Right renal cortex interstitium (tissue), 3 donors: ENCODE measurements at places on chromosomes 1 and 21. TPM values are rescaled to one million over a fixed set of nuclear protein-coding genes. Genes with fewer than 3 reads are reported as not detected.

- DNase-seq: no peak
These were observed 169.8 kb downstream of the ADGRL4 start for GRCh38 chr1:78836726-78837125.

DNA sequence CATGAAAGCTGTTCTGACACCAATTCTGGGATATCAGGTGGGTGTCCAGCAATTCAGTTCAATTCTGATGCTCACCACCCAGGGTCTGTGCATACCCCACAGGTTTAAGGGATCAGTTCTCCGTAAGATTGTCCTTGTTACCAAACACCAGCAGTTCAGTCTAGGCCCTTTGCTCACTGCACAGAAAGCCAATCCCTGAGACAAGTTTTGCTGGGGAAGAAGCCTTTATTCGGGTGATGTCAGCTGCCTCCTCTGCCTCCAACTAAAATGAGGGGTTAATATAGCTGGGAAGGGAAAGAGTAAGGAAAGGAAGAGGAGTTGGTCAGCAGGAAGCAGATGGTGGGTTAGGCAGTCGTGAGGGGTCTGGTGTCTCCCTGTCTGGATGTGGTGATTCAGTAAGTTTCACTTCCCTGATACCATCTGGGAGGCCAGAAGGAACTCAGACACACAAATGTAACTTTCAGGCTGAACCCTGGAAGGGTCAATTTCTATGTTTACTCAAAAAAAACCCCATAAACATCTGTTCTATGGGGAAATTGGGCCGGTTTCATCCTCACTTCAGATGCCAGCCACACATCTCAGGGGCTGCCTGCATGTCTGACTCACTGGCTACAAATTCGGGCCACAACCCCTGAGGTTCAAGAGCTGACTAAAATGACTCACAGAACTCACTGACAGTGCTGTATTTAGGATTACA, 83.3 kb upstream of the PGBD5 start:
- no peak for DNase-seq

DNA sequence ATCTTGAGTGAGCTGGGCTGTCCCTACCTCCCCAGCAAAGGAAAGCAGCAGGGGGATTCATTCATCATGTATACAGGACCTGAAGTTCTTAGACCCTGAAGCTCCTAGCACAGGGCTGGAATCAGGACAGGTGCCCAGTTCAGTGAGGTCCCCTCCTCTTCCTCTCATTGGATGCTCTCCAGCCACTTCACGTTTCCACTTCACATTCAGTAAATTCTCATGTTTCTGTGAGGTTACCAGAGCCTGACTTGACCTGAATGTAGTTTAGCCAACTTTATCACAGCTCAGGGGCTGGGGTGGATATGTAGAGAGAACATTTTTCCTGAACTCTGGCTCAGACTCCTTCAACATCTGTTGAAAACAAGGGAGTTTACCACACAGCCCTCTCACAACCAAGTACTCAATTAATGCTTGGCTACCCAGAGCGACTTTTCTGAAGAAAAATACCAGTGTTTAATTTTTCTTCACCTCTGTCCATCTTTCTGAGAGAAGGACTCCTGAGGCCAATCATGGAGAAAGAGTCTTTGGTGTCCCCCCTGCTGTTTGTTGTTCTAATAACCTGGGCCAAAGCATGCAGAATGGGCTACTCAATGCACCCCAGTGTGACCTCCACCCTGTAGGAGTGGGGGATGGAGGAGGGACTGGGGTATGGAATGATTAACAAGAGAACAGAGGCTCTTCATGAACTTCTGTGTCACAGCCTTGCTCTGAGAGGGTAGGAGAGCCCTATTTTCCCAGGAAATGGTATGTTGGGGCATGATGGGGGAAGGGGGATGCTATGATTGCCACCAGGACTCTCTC, 108.3 kb upstream of the FGGY start:
- no peak for DNase-seq

DNA sequence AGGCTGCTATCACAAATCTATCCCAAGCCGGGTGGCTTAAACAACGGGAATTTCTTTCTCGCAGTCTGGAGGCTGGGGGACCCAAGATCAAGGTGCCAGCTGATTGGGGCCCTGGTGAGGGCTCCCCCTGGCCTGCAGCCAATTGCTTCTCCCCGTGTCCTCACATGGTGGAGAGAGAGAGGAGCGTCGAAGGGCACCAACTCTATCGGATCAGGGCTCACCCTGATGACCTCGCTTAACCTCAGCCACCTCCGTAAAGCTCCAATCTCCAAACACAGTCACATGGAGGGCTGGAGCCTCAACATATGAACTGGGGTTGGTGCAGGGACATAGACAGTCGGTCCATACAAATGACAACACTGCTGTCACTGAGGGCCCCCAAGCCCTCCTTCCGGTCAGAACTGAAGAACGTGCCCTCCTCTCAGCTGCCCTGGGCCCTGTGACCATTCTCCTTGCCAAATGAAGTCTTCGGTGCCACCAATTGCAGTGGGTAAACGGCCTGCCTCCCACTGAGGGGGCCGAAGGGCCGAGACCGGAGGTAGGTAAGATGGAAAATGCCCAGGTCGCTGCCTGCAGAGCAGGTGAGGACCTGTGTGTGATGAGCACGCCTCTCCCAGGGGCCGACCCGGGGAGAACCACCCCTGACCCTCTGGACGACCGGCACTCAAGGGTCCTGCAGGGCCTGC, 211.0 kb downstream of the TOMM20 start:
- DNase-seq: no peak

- no peak for DNase-seq
These were observed 14.6 kb downstream of the STRIP1 start for GRCh38 chr1:110048923-110049601.

GRCh38 chr21:36990508-36991205, 15.8 kb upstream of the RIPPLY3 start:
- DNase-seq: no peak

DNA sequence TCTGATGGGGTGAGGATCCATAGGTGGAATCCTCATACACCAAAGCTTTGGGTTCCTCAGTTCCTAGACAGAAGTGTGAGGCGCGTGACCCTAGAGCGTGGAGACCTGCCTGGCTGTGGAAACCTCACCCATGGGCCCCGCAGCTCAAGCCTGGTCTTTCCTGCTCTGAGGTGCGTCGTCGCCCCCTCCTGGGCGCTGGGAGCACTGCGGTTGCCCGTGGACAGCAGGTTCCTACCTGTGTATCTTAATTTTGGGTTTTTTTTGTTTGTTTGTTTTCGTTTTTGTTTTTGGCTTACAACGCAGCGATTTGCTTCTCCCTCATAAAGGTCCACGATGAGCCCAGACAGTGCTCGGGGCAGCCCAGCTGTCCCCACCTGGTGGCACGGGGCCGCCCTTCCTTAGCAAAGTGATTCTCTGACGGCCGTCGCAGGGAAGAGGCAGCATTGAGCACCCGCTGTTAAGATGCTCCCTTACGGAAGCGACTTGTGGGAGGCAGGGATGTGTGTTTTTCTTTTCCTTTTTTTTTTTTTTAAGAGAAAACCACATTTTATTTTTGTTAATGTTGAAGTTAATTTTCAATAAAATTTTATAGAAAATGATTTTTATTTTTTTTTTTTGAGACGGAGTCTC, 36.5 kb upstream of the TRAPPC10 start:
- DNase-seq: no peak

DNA sequence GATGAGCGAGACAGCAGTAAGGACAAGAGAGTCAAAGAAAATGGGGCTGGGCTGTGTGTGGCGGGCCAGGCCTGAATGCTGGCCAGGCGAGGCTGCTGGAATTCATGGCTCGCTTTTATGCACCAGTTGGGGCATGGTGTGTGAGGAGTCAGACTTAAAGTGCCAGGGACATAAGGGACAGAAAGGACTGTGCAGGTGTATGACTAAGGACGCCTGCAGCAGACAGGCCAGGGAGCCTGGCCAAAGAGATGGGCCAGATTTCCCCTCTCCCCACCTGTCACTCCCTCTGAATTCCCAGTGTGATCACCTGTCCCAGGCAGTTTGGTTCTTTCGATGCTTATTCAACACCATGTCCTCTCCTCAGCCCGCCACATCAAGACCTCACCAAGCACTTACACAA, 16.9 kb upstream of the SMIM12 start:
- DNase-seq: no peak

GRCh38 chr1:220269036-220269435, 3.2 kb downstream of the RAB3GAP2 start:
- DNase-seq: no peak

DNA sequence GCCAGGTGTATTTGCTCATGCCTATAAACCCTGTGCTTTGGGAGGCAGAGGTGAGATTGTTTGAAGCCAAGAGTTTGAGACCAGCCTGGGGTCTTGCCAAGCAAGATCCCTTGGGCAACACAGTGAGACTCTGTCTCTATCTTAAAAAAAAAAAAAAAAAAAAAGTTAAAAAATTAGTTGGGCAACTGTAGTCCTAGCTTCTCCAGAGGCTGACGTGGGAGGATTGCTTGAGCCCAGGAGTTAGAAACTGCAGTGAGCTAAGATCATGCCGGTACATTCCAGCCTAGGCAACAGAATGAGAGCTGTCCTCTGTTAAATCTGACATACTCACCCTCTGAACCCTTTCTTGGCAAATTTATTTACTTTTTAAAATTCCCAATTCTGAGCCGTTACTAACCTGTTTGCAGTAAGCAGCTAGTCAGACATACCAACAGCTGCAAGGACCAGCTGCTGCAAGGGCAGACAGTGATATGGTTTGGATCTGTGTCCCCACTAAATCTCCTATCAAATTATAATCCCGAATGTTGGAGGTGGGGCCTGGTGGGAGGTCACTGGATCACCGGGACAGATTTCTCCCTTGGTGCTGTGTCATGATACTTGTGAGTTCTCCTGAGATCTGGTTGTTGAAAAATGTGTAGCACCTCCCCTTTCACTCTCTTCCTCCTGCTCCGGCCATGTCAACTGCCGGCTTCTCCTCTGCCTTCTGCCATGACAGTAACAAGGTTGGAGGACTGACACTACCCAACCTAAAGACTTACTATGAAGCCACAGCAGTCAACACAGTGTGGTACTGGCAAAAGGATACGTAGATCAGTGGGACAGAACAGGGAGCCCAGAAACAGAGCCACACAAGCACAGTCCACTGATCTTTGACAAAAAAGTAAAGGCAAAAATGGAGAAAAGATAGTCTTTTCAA, 10.6 kb downstream of the PARP1 start:
- DNase-seq: no peak

- no peak for DNase-seq
These were observed 47.1 kb upstream of the ZYG11A start for GRCh38 chr1:52795464-52795863.

- DNase-seq: no peak
These were observed 18.4 kb upstream of the IL10 start for GRCh38 chr1:206790502-206791250.

DNA sequence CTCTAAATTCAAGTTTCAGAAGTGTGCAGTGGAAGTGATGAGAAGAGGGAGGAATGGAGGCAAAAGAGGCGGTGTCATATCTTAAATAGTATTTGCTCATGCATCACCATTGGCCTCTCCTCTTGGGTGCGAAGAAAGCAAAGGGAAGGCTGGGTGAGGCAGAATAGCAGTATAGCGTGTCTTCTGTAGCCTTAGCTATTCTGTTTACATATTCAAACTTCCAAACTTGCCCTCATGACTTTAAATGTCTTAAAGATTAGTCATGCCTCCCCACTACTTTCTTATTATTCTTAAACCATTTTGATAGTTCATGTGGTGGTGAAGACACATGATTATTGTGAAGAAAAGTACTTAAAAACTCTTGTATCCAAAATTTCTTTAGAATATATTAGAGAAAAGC, 104.6 kb upstream of the TENT5C start:
- DNase-seq: no peak

DNA sequence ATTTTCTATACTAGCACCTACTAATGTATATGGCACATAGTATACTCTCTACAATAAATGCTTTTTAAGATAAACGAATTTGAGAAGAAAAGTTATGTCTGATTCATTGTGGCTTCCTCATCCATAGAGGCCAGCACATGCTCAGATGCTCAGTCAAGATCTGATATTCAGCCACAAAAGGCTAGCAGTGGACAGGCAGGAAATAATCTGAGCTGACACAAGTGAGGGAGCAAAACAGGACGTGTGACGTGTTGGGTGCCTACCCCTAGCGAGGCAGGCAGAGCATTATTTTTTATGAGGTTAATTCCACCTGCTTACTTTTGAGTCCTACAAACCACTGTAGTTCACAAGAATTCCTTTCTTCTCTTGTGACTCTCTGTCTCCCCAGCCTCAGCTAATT, 550.9 kb downstream of the SMYD3 start:
- no peak for DNase-seq

DNA sequence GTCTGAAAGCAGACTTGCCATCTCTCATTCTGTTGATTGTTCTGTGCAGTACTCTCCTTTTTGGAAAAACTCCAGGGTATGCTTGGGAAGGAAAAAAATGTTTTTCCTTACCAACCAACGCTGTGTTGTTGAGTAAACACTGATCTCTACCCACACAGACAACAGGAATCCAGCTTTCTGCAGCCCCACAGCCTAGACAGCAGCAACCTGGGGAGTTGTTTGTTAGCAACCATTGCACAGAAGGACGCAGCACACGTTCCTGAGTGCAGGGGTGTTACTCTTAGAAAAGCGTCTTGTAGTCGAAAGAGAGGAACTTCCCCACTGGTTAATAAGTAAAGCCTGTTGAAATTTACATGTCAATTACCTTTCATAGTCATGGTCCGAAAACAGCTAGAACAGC, 56.6 kb downstream of the SMYD2 start:
- DNase-seq: no peak

- DNase-seq: no peak
These were observed 4.5 kb downstream of the ZBED6 start for GRCh38 chr1:203799971-203800370.

- no peak for DNase-seq
These were observed 58.1 kb downstream of the LRRN2 start for GRCh38 chr1:204627436-204627835.

GRCh38 chr1:168561989-168562388, 14.4 kb upstream of the XCL1 start:
- no peak for DNase-seq

KCNT2 gene
- polyA plus RNA-seq: 10.5 TPM

EDARADD gene
- 7.0 TPM for polyA plus RNA-seq

MATN1 gene
- polyA plus RNA-seq: 0.17 TPM

HES4 gene
- polyA plus RNA-seq: 16.1 TPM

ATAD3C gene
- 2.0 TPM for polyA plus RNA-seq

LUZP1 gene
- 31.4 TPM for polyA plus RNA-seq

RNU1-4 gene
- not detected for polyA plus RNA-seq
